Stimulated activated CD8-positive, alpha-beta memory T cell treated with anti-CD3 and anti-CD28 coated beads, Interleukin-2, amount 100 ng/mL, for 1 hour (primary cell): ENCODE measurements at places on chromosomes 1 and 21.

DNA sequence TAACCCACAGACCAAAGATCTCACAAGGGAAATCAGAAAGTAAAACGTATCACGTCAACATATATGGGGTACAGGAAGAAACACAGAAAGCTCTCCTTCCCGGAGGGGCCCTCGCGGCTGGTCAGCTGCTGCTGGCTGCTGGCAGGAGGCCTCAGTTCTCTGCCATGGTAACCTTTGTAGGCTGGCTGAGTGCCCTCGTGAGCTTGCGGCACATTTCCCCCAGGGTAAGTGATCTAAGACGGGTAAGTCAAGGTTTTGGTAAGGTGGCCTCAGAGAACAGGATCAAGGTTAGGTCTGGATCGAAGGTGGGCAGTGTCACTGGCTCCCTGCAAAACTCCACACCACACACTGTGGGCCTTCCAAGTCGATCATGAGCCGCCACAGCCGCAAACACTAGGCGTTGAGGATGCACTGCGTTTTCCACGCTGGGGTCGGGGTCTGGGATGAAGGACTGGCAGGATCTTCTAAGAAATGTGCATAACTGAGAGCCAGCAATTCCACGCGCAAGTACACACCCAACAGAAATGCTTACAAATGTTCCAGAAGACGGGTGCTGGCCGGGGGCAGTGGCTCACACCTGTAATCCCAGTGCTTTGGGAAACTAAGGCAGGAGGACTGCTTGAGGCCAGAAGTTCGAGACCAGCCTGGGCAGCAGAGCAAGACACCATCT is 33.9 kb downstream of the WDR4 start:
- no peak for DNase-seq

GRCh38 chr21:26441149-26441548 is 131.9 kb downstream of the CYYR1 start:
- no peak for DNase-seq

DNA sequence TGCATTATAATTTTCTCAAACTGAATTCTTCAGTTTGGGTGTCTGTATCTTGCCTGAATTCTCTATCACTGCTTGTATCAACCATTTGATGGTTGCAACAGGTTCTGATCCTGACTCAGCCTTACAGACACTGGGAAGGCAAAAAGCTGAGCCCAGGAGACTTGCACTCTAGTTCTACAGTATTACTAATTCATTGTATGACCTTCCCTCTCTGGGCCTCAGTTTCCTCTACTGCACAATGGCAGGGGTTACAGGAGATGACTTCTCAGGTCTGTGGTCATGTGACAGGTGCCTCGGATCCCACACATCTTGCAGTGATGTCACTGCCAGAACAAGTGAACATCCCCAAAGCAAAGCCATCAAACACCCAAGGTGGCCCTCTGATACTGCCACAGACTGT is 38.7 kb downstream of the RRAGC start:
- no peak for DNase-seq

- DNase-seq: no peak
Measured at GRCh38 chr1:171901245-171901644, 59.9 kb downstream of the DNM3 start.

DNA sequence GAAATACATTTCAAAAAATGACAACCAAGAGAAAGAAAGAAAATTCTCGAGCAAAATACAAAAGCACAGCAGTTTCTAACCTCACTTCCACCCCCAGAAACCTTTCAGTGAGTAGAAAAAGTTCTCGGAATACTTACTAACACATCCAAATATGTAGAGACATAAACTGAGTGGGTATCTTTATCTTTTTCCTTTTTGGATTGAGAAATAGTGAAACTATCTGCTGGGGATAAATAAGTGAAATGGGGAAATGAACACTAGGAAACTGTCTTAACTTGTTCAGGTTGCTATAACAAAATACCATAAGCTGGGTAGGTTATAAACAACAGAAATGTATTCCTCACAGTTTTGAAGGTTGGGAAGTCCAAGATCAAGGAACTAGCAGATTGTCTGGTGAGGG is 72.0 kb downstream of the VCAM1 start:
- no peak for DNase-seq

- peak; percentile 11 for DNase-seq
Measured at GRCh38 chr1:34681480-34682451, 73.1 kb upstream of the GJB5 start.

- no peak for DNase-seq
Measured at GRCh38 chr1:1374589-1374928, 448 bp downstream of the AURKAIP1 start.

GRCh38 chr1:229620876-229621275 is 5.0 kb downstream of the TAF5L start:
- no peak for DNase-seq

GRCh38 chr1:157700732-157701131 is at the start of gene FCRL3:
Gene FCRL3 (minus strand): TSS chr1:157700769. CDS start chr1:157700489, 280 bp downstream.
- DNase-seq: no peak

- DNase-seq: no peak
Measured at GRCh38 chr1:14340002-14340785, 258.3 kb upstream of the KAZN start.

DNA sequence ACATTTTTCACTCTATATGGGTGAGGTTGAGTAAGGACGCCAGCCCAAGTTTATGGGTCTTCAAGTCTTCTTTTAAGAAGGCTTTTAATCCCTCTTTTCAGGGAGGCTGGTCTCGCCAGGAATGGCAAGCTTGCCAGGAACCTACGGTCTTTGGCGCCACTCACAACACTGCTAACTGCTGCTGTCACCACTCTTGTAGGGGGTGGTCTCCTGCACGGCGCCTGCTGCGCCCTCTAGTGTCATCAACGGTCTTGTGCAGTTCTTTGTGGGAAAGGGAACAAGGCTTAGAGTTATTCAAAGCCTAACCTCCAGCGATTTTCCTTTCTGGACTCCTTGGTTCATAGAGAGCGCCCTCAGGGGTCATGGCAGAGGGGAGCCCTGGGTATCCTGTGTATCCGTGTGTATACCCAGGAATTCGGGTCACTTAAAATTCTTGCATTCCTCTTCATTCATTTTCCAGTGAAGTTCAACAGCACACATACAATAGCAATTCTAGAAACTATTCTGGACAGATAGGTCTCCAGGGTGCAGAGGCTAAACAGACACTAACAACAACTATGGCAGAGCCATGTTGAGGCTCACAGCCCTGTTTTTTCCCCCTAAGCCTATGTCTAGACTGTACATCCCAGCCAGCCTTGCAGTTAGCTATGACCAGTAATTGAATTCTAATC is 392.8 kb upstream of the CAMK1G start:
- no peak for DNase-seq

DNA sequence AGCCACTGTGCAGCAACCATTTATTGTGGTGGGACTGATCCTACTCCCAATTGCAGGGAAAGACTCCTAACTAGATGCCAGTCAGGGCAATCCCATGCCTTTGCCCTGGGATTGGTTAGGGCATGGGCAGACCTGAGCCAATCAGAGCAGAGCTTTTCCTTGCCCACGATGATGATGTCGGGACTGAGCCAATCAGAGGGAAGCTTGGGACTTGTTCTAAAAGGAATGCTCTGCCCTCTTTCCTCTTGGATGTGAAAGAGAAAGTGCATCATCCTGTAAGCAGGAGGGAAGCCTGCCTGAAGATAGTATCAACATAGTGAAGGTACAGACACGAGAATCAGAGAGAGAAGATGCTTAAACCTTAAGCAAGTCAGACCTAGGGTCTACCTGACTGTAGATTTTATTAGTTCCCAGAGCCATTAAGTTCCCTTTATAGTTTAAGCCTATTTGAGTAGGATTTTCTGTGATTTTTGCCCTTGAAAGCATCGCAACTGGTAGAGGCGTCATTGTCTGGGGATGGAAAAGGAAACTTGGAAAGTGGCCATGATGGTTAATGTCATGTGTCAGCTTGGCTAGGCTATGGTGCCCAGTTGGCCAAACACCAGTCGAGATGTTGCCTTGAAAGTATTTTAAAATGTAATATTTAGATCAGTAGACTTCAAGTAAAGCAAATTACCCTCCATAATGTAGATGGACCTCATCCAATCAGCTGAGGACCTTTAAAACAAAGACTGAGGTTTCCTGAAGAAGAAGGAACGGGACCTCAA is 19.9 kb downstream of the IRF2BP2 start:
- no peak for DNase-seq

DNA sequence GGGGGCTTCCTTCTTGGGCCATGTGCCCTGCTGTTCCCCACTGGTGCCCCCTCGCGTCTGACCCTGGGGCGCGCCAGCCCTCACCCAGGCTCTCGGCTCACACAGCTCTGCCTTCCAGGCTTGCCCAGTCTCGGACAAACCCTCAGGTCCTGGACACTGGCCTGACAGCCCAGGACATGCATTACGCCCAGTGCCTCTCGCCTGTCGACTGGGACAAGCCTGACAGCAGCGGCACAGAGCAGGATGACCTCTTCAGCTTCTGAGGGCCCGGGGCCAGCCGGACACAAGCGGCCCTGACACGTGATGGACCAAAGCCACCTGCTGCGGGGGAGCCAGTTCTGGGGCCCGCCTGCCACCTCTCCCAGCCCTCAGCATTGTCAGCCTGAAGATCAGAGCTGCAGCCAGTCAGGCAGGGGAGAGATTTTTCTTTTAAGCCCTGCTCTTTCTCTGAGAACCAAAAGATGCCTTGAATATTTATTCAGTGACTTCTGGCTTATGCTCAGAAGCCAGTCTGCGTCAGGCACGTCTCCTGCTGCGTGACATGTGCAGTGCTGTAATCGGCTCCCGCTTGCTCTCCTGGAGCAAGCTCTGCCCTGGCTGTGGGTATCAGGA is 23.4 kb downstream of the LDLRAP1 start:
- no peak for DNase-seq

- DNase-seq: no peak
Measured at GRCh38 chr1:52668711-52669110, 29.4 kb downstream of the COA7 start.

DNA sequence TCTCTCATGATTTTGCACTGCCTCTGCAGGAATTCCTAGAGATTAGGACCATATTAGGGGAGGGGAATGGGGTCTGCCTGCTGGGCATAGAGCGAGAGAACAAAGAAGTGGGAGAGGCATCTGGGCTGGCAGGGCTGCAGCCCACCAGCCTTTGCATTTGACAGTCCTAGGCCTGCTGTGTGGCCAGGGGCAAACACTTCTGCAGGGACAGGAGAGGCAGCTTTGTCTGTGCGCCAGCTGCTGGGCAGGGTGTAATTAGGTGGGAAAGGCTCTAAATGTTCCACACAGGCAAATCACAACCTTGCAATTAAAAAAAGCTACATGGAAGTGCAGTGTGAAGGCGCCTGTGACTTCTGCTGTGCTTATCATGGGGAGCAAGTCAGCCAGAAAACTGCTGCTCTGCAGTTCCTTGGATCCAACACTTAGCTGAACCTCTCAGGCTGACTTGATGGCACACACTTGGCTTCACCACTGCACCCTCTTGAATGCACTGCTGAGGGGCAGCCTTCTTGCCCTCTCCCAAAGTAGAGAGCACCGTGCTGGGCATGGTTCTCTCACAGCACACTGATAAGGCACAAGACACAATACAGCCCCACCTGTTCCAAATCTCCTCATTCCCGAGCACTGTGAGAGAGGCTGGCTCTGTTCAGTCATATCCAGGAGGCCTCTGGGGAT is 73.6 kb upstream of the TLR5 start:
- DNase-seq: no peak

GRCh38 chr1:97668945-97669344 is 251.9 kb downstream of the DPYD start:
- no peak for DNase-seq

DNA sequence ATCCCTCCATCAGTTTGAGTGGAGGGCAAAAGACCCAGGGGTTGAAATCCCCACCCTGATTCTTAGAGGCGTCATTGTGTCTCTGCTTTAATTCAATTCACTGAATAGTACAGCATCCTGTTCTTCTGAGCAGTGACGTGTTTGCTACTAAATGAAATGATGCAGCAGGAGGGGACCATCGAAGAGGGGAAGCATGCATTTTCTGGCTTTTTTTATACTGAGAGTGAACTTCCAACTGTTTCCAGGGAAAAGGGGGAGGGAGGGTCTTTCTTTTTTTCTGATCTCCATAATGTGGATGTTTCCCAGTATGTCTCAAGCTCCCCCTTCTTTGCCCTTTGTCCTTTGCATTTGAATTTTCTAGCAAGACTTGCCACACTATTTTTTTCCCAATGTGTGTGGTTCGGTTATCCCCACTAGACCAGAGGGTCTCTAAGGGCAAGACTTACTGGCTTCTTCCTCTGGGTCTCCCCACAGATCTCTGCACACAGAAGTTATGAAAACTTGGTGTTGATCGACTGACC is 2.7 kb downstream of the INTS3 start:
- DNase-seq: no peak

DNA sequence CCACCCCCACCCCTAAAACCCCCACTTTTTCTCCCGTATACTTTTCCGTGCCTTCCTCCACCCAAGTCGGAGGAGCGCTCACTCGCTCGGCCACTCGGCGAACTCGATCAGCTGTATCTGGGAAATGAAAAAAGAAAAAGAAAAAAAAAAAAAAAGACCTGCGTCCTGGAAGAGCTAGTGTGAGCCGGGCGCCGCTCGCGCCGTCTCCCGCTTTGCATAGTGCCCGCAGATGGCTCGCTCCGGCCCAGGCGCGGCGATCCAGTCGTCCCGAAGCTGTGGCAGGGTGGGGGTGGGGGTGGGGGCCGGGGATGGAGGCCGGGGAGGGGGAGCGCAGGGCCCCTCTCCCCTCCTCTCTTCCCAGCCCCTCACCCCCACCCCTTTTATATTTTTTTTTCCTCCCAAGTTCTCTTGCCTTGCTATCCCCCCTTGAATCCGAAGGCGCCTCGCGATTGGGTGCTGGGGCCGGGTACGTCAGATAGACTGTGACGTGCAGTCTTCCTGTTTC is 299 bp upstream of the PROX1 start:
- DNase-seq: no peak

DNA sequence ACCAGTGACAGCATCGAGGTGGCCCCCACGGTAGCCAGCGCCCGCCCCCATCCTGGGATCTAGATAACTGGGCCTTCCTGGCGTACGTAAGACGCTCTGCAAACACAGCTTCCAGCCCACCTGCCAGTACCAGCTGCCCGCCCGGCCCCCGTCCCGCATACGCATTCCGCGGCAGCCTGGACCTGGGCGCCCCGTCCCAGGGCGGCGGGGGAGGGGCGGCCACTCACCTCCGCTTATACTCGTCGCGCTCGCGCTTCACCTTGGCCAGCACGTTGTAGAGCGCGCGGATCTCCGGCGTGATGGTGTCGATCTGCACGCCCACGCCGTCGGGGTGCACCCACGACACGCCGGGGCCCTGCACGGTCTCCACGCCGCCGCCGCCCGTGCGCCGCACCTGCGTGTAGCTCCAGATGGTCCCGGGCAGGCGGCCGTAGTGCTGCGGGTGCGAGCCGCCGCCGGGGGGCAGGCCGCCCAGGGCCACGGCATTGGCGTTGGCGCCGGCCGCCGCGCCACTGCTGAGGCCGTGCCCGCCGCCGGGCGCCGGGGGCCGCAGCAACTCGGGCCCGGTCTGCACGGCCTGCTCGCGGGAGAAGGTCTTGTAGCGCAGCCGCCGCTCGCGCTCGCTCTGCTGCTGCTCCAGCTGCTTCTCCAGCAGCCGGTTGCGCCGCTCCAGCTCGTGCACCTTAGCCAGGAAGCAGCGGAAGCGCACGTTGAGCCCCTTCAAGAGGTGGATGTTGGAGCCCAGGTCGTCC is 859 bp downstream of the IFFO2 start:
- DNase-seq: no peak

DNA sequence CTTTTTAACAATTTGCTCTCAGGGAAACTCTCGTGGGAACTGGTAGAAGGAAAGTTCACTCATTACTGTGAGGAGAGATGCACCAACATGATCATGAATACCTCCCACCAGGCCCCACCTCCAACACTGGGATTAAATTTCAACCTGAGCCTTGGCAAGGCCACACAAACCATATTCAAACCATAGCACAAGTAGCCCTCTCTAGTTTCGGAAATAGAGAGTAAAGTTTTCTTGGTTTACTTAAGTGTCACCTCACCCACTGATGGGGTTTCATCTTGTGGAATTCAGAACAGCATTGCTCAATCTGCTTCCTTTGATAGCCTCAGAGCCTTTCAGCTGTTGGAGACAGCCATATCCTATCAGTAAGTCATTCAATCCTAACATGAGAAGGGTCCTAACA is 25.5 kb upstream of the CCSAP start:
- DNase-seq: no peak
